ENCODE measurements at places on chromosomes 4 and X.
A peak's percentile ranks its signal among the peaks of the same experiment; 100 is the strongest.

DNA sequence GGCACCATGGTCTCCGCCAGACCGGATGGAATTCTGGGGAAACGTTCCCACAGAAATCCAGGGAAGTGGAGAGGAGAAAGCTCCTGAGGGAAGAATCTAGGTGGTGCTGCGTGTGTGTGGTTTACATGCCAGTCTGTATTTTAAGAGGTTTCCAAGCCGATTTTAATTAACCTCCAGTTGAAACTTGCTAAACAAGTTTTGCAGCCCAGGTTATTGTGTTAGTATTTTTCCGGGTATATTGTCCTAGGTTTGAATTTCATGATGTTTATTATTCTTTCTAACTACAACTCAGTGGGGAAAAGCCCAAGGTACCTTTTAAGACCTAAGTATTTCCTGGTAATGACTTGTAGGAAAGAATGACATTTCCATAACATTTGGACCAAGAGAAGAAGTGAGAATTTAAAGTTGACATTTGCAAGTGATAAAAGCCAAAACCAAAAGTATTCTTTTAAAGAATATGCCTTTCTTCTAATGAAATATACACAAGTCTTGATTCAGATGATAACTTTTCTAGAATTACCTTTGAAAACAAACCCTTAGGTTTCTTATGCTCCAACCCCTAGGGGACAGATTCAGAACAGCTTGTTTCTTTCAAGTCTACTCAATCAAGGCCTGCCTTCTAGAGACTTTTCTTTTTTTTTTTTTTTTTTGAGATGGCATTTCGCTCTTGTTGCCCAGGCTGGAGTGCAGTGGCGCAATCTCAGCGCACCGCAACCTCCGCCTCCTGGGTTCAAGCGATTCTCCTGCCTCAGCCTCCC is 14.6 kb downstream of the SAT1 start:
- DNase-seq, result no peak

DNA sequence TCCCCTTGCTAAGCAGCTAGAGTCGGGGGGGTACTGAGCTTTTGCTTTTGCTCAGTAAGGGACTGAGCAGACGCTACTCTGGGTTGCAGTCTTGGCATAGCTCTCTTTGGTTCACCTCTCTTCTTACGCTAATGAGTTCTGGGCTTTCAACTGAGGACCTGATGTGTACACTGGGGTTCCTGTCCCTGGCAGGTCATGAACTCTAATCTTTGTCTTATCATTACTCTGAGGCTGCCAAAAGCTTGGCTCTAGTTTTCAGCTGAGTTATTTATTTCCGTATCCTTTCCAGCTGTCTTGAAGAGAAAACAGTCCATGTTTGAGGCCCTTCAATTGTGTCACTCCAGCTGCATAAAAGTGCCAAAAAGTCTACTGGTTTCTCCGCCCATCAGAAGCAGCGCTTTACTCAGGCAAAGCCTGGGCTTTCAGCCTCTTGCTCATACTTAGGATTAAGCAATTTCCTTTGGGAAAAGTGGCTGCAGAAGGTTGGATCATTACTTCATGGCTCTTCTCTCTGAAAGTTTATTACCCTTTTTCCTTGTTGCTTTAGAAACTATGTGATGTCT is 121.0 kb upstream of the STOX2 start:
- DNase-seq, result no peak

- DNase-seq, result no peak
Observed at GRCh38 chr4:161931089-161931488, 232.7 kb downstream of the FSTL5 start.

- no peak for DNase-seq
Observed at GRCh38 chr4:169115897-169116254, 105.8 kb upstream of the CBR4 start.

DNA sequence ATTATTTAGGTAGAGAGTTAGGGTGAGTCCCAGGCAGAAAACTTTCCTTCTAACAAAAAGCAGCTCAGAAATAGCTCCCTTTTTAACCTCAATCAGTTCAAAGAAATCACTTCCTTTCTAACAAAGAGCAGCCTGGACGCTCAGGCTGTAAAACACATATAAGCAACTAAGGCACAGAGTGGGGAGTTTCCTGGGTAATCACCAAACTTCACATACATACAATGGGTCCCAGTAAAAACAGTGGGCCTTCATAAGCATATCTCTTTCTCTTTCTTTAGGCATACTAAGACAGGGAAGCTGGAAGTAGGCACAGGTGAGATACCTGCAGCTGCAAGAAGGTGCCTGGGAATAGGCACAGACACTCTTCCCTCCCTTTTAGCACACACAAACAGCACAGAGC is 4.9 kb upstream of the NAF1 start:
- DNase-seq, result no peak

GRCh38 chrX:68584221-68584620 is 63.2 kb upstream of the STARD8 start:
- no peak for DNase-seq

DNA sequence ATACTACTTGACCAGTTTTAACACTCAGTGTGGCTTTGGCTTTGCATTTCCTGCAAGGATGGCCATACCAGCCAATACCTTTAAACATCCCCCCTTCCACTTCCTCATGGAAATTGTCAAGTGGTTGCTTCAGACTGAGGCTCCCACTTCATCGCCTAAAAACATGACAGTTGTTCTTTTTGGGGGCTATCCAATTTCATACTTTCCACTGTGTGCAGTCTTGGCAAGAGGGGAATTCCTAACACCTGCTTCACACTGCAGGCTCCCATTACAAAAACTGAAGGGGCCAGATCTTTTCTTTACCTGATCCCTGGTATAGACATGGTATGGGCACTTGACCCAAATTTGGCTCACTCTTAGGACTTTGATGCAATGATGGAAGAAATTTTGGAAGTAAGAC is 28.5 kb upstream of the TSR2 start:
- no peak for DNase-seq

DNA sequence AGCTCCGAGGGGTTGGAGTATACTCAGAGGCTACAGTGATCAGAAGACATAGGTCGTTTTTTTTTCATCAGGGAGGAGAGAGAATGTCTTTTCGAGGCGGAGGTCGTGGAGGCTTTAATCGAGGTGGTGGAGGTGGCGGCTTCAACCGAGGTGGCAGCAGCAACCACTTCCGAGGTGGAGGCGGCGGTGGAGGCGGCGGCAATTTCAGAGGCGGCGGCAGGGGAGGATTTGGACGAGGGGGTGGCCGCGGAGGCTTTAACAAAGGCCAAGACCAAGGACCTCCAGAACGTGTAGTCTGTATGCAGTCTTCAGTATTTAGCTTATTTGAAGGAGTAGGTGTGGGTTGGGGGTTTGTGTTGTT is 500 bp downstream of the GAR1 start:
- DNase-seq, result peak; percentile 53

GRCh38 chr4:119540249-119540648 is 88.4 kb downstream of the PDE5A start:
- DNase-seq, result no peak

- no peak for DNase-seq
Observed at GRCh38 chr4:7423801-7424552, 10.8 kb downstream of the PSAPL1 start.

- peak; percentile 36 for DNase-seq
Observed at GRCh38 chr4:38160487-38161207, 200.4 kb downstream of the PTTG2 start.

GRCh38 chr4:34043131-34043530 is 2201.2 kb downstream of the ARAP2 start:
- DNase-seq, result no peak

GRCh38 chr4:187921946-187922623 is 73.5 kb upstream of the ZFP42 start:
- no peak for DNase-seq

- DNase-seq, result no peak
Observed at GRCh38 chr4:87038837-87039615, 104.2 kb downstream of the AFF1 start.

DNA sequence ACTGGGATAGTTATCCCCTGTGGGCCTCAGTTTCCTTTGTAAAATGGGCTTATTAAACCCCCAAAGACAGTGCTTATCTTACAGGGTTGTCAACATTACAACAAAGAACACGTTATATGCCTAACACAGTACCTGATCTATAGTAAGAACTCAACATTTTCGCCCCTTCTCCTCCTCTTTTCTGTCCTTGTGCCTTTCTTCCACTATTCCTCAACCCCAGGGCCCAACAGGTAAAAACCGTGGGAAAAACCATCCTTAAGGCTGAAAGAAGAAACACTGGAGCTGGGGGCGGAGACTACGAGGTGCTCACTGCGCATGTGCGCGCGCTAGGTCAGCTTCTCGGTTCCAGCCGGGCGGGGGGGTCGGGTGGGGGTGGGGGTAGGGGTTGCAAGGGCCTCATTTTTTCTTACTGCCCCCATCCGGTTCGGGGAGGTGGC is 426 bp upstream of the XIAP start:
- peak; percentile 66 for DNase-seq

- DNase-seq, result no peak
Observed at GRCh38 chr4:70709611-70710205, 12.1 kb upstream of the RUFY3 start.

- peak; percentile 51 for DNase-seq
Observed at GRCh38 chrX:72245461-72246089, 6.7 kb upstream of the ERCC6L start.

GRCh38 chr4:168634276-168634802 is 137.5 kb downstream of the PALLD start:
- no peak for DNase-seq

DNA sequence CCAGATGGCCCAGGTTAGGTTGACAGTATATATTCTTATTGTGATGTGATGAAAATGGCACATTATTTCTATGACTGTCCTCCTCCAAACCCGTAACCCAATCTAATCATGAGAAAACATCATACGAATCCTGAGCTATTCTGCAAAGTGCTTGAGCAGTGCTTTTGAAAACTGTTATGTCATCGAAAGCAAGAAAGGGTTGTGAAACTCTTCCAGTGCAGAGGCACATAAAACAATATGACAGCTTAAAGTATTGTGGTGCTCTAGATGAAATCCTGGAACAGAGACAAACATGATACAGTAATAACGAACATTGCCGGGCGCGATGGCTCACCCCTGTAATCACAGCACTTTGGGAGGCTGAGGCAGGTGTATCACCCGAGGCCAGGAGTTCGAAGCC is 1648.0 kb downstream of the STIM2 start:
- DNase-seq, result no peak

DNA sequence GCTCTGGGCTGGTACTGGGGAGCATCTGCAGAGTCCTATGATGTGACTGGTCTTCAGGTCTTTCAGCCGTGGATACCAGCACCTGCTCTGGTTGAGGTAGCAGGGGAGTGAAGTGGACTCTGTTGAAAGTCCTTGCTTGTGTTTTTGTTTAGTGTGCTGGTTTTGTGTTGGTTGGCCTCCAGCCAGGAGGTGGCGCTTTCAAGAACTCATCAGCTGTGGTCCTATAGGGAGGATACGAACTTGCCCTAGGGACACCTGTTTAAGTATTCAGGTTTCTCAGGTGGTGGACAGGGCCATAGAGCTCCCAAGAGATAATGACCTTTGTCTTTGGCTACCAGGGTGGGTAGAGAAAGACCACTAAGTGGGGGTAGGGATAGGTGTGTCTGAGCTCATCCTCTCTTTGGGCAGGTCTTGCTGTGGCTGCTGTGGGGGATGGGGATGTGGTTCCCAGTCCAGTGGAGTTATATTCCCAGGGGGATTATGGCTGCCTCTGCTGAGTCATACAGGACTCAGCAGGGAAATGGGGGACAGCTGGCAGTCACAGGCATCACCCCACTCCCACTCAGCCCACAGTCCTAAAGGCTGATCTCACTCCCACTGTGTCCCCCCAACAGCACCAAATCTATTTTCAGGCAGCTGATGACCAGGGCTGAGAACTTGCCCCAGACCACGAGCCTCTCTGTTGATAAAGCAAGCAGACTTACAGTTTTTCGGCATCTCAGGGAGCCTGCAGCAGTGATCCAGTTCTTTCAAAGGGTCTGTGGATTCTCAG is 24.1 kb downstream of the MSMO1 start:
- no peak for DNase-seq

DNA sequence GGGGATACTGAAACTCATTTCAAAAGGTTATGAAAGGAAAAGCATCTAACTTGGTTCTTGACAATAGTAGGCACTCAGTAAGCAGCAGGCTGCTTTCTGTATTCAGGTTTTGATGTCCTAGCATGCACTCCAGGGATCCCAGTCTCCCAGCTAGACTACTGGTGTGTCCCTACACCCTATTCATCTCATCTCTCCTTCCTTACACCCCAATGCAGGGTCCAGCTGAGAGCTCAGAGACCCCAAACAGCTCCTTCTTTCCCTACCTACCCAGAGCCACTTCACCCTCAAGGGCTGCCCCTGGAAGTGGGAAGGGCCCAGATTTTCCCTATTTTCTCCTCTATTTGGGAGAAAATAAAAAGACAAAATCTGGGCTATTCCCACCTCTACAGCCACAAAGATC is 1.6 kb upstream of the EFNB1 start:
- DNase-seq, result no peak

Measured in stimulated activated CD4-positive, alpha-beta T cell treated with anti-CD3 and anti-CD28 coated beads, Interleukin-2, amount 100 ng/mL, for 24 hours (primary cell).